Uterus (tissue), 4 donors: ENCODE measurements at places on chromosomes 7 and 10. TPM values are rescaled to one million over a fixed set of nuclear protein-coding genes. Genes with fewer than 3 reads are reported as not detected.

Gene C7orf57
- total RNA-seq, result 0.76 TPM

Gene FGFR2
- 64.8 TPM for total RNA-seq

- no peak overlapping the region for H3K27ac ChIP-seq
- no peaks in the 10 kb centered on the region for H3K4me1 ChIP-seq
- H3K4me3 ChIP-seq, result no peak overlapping the region
- no peaks in the 10 kb centered on the region for H3K36me3 ChIP-seq
These were observed 20.6 kb upstream of the C10orf105 start for GRCh38 chr10:71740069-71740653.

- DNase-seq, result no peak
- H3K4me1 ChIP-seq, result peaks cover 24% of the 10 kb centered on the region
- H3K4me3 ChIP-seq, result no peak overlapping the region
- H3K27me3 ChIP-seq, result no peaks in the 10 kb centered on the region
These were observed 16.6 kb upstream of the AQP1 start for GRCh38 chr7:30894866-30895605.

Gene FKBP6
- total RNA-seq, result not detected

DNA sequence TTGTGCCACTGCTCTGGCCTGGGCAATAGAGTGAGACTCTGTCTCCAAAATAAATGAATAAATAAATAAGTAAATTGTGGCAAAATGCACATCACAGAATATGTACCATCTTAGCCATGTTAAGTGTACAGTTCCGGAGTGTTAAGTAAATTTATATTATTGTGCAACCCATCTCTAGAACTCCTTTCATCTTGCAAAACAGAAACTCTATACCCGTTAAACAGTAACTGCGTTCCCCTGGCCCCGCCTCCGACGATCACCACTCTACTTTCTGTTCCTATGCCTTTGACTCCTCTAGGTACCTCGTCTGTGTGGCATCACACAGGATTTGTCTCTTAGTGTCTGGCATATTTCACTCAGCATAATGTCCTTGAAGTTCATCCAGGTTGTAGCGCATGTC lies 356.4 kb upstream of the FOXK1 start:
- no peak overlapping the region for H3K27ac ChIP-seq
- DNase-seq, result no peak
- H3K4me1 ChIP-seq, result no peaks in the 10 kb centered on the region
- no peak overlapping the region for H3K4me3 ChIP-seq
- no peaks in the 10 kb centered on the region for H3K36me3 ChIP-seq

DNA sequence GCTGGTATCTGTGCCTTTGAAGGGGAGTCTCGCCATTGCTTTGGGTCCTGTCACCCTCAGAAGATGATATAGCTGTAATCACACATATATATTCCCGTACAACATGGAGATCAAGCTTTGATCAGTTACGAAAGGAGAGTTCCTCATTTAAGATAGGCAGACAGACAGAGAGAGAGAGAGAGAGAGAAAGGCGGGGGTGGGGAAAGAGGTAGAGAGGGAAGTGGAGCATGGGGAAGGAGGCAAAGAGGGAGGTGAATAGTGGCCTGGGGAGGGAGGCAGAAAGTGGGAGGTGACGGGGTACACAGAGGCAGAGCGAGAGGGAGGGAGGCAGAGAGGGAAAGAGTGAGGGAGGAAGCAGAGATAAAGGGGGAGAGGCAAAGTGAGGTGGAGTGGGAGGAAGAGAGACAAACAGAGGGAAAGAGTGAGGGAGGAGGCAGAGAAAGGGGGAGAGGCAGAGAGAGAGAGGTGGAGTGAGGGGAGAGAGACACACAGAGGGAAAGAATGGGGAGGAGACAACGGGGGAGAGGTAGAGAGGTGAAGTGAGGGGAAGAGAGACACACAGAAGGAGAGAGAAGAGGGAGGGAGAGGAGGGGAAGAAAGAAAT lies 44.6 kb upstream of the C1QL3 start:
- H3K4me3 ChIP-seq, result no peak overlapping the region
- DNase-seq, result no peak
- H3K36me3 ChIP-seq, result no peaks in the 10 kb centered on the region
- H3K27ac ChIP-seq, result no peak overlapping the region
- no peaks in the 10 kb centered on the region for H3K4me1 ChIP-seq

Gene KLF14
- total RNA-seq, result not detected

DNA sequence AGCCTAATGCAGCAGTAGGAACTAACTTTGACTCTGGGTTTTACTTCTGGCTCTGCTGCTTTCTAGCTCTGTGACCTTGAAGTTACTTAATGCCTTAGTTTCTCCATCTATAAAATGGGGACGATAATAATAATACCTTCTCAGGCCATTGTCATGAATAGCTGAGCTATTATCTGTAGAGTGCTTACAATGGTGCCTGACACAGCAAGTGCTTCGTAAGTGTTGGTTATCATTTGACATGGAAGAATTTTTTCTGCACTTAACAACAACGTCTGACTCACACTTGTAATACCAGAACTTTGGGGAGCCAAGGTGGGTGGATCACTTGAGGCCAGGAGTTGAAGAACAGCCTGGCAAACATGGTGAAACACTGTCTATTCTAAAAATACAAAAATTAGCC lies 140.5 kb downstream of the ARL4A start:
- no peaks in the 10 kb centered on the region for H3K27me3 ChIP-seq
- H3K4me1 ChIP-seq, result no peaks in the 10 kb centered on the region
- DNase-seq, result no peak
- H3K4me3 ChIP-seq, result no peak overlapping the region
- H3K36me3 ChIP-seq, result no peaks in the 10 kb centered on the region
- H3K27ac ChIP-seq, result no peak overlapping the region

Gene NEBL
- 2.1 TPM for total RNA-seq

Gene PNLIPRP1
- total RNA-seq, result not detected

DNA sequence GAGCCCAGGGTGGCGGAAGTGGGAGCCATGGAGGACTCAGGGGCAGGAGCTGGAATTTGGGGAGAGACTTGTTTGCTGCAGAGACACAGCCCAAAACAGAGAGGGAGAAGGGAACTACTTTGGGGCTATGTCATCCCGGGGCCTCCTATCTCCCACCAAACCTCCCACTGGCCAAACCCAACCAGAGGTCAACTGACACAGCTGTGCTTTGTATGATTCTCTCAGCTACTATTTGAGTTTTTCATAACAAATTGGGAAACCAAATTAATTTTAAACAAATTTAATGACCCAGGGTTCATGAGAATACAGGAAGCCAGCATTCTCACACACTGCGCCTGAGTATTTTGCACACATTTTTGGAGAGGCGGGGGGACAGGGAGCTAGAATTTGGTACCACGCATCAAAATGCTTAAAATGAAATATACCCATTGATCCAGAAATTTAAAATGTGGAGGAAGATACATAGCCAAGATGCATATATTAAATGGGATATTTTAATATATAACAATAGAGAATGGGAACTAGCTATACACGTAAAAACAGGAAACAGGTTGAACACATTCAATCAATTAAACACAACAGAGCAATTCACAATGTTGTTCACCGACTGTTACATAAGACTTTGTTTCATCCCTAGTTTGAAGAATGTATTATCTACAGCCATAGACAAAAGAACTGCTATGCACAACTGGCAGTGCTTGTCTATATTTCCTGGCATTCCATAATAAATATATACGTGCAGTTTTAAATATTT lies 105.3 kb downstream of the PARD3 start:
- no peak overlapping the region for H3K27ac ChIP-seq
- no peaks in the 10 kb centered on the region for H3K36me3 ChIP-seq
- DNase-seq, result no peak
- H3K4me1 ChIP-seq, result no peaks in the 10 kb centered on the region
- H3K27me3 ChIP-seq, result no peaks in the 10 kb centered on the region

DNA sequence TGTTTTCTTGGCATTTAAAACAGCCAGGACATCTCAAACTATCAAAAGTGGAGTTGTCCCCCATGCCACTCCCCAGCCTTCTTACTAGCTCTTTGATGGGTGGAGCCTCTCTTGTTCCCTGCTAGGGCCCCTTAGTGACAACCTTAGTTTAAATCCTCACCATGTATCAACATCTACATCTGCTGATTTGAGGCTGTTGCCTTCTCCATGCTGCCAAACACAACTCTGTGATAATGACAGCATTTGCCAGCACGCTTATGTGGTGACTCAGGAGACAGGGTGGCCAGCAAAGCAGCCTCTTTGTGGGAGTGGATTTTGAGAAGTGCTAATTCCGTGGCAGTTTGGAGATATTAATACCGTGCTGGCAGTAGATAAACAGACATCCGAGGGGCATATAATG lies 145.4 kb downstream of the LRRC4 start:
- no peak overlapping the region for H3K4me3 ChIP-seq
- H3K27me3 ChIP-seq, result no peaks in the 10 kb centered on the region
- no peak overlapping the region for H3K27ac ChIP-seq
- DNase-seq, result no peak
- no peaks in the 10 kb centered on the region for H3K36me3 ChIP-seq
- no peaks in the 10 kb centered on the region for H3K4me1 ChIP-seq
